ENCODE measurements at places on chromosomes 1 and 21. TPM values are rescaled to one million over a fixed set of nuclear protein-coding genes. Genes with fewer than 3 reads are reported as not detected.

DNA sequence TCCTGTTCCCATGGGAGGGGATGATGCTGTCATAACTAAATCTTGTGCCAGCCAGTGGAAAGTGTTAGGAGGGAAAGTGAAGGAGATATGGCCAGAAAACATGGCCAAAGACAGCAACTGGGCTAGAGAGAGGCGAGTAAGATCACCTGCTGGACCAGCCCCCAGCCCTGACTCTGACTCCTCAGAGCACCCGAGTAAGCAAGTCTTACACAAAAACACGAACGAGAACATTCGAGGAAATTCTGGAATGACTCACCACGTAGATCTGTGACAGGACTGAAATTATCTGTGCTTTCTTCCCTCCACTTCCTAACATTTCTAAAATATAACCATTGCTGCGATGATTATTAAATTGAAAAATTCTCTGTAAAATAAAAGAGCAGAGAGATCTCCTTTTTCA lies 9.2 kb downstream of the ZNF496 start:
- H3K27ac ChIP-seq, result no peak overlapping the region
- H3K36me3 ChIP-seq, result no peaks in the 10 kb centered on the region
- H3K4me1 ChIP-seq, result peaks cover 13% of the 10 kb centered on the region
- no peaks in the 10 kb centered on the region for H3K27me3 ChIP-seq

GRCh38 chr1:68117416-68117815 lies 67.0 kb upstream of the DIRAS3 start:
- H3K27me3 ChIP-seq, result peaks cover 3% of the 10 kb centered on the region
- no peaks in the 10 kb centered on the region for H3K36me3 ChIP-seq
- no peak for DNase-seq

DNA sequence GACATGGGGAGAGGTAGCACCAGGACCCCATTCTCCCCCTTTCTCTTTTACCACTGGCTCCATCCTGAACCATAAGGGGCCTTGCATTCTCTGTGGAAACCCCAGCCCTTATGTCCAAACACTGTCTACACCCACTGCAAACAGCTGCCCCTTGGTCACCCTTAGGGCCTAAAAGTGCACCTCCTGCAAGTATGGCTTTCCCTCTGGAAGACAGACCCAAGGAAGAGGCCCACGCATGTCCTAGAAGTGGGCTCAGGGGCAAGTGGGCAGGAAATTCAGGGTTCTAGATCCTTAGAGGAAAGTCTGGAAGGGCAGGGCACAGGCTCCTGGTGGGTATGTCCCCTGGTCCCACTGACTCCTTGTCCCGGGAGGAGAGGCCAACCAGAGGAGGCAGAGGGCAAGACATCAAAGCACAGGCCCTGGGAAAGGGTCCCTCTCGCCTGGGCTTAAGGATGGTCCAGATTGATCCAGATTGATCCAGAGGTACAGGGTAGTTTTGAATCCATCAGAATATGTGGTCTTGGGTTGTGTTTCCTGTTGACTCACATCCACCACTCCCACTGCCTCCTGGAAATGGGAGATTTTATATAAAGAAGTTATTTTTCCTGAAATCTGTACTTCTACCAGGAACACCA lies 150.9 kb downstream of the GRIK3 start:
- no peak overlapping the region for H3K27ac ChIP-seq
- no peaks in the 10 kb centered on the region for H3K36me3 ChIP-seq
- H3K4me1 ChIP-seq, result no peaks in the 10 kb centered on the region
- no peaks in the 10 kb centered on the region for H3K27me3 ChIP-seq
- DNase-seq, result no peak
- no peak overlapping the region for H3K4me3 ChIP-seq

DNA sequence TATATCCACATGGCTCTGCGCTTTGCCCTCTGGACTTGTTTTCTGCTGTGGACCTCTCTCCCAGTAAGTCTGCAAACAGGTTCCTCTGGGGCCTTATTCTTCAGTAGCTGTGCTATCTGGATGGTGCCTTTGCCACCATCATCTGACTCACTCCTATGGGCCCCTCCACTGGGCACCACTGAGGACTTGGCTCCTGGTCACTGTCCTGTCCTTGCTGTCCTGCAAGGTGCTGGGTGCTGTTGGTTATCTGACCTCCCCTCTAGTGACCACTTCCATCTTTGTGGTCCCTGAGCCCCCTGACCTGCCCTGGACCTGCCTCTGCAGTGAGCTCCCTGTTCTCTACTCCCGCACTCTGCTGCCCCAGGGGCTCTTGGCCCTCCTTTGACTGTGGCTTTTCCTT lies 6.7 kb downstream of the CNIH3 start:
- peaks cover 39% of the 10 kb centered on the region for H3K4me1 ChIP-seq
- H3K4me3 ChIP-seq, result no peak overlapping the region
- no peak for DNase-seq
- no peaks in the 10 kb centered on the region for H3K36me3 ChIP-seq

CENPF gene
- 44.2 TPM for total RNA-seq

CDA gene
- not detected for total RNA-seq

ACTA1 gene
- not detected for total RNA-seq

SPRR2F gene
- not detected for total RNA-seq

MYOM3 gene
- not detected for total RNA-seq
